Stimulated activated CD4-positive, alpha-beta T cell treated with anti-CD3 and anti-CD28 coated beads, Interleukin-2, amount 100 ng/mL, for 4 hours (primary cell): ENCODE measurements at places on chromosomes 3 and 15.

GRCh38 chr15:71892335-71892734 is 82.0 kb downstream of the NR2E3 start:
- DNase-seq: no peak

GRCh38 chr3:120094776-120095225 is 554 bp upstream of the GSK3B start:
- no peak for DNase-seq

DNA sequence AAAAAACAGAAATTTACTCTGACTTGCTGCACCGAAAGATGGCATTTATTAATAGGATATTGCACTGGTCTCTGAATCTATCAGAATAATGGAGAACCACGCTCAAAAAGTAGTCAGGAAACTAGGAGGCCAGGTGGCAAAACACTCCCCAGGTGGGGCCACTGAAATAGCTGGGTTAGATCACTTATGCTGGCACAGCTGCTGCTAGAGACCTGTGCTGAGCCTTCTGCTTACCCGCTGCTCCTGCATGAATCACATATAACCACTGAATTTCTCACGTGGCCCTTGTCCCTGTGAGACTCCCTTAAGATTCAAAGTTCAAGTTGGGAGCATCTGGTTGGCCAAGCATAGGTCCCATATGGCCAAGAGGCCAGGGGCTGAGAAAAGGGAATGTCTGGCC is 66.0 kb upstream of the OXTR start:
- no peak for DNase-seq

DNA sequence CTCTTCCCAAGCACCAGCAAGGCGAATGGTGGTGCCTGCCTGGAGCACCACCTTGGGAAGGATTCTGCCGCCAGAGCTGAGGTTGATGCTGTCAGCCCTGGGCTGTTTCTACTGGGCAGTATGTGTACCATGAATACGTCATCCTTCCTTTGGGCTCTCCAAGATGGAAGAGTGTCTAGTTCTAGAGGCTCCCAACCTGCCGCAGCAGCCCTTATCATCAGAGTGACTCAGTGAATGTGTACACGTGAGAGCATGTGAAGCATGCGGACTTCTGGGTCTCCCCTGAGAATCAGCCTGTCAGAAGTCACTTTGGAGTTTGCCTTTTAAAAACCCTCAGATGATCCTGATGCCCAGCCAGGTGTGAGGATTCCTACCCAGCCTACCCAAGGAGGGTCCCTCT is 20.9 kb downstream of the PLA2G4D start:
- DNase-seq: no peak

GRCh38 chr3:115348951-115349745 is 202.1 kb upstream of the ZBTB20 start:
- no peak for DNase-seq

DNA sequence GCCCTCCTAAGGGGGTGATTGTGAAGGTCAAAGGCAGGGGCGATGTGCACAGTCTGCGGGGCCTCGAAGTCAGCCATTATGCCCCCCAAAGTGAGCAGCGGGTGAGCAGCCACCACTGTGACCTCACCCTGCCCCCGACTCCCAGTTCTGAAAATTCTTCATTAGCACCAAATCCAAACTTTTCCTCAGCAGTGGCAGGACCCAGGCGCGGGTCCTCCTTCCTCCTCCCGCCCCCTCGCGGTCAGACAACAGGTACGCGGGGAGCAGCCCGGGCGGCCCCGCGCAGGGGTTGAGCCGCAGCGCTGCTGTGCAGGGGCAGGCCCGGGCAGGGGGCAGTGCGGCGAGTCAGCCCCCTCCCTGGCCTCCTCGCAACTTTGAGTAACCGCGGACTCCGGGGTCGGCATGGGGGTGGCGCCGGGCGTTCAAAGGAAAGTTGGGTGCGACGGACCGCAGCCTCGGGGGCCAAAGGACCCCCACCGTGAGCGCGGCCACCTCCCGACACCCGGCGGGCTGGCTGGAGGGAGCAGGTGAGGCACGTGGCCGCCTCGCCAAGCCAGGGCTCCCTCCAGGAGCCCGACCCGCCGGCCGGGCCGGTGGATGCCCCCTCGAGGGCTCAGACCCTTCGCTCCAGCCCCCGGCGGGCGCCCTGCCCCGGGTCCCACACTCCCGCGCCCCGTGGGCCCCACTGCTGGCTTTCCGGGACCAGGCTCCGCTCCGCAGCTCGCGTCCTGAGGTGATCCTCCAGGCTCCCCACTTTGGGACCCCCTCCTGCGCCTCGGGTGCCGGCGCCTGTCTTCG is 49.4 kb upstream of the CCDC174 start:
- DNase-seq: no peak

DNA sequence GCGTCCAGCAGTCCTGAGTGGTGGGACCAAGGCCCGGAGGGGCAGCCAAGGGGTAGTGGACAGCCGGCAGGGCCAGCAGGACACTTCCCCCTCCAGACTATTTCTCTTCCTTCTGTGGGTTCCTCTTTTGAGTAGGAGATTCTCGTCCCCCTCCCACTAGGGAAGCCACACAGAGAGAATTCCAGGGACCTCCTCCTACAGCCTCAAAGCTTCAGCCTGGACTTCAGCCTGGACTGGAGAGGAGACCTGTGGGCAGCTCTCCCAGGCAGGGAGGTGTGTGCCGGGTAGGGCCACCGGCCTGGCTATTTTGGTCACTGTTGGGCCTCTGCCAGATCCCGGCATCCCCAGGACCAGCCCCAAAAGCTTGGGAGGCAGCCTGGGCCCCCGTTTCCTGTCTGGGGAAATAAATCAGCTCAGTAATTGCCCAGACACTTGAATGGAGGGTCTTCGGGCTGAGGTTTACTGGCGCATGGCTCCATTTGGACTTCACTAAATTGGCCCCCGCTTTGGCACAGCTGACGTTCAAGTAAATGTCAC is 1.3 kb downstream of the SLC6A6 start:
- no peak for DNase-seq

DNA sequence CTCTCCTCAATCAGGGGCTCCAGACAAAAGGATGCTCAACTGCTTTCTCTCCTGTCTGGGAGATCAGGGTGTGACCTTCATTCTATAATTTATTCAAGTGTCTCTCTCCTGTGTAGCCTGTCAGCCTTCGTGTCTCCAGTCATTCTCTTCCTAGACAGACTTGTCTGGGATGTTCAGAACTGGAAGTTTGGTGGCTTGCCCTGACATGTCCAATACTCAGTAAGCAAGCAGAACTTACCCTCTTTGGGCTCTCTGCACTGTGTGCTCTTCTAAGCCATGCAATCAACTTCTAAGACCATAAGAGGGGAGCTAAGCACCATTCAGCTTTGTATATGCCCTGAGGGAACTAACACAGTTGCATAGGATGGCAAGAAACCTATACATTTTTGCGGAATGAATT is 14.1 kb downstream of the ACKR2 start:
- DNase-seq: no peak

- DNase-seq: no peak
These were observed 21.9 kb downstream of the KY start for GRCh38 chr3:134628884-134629283.

DNA sequence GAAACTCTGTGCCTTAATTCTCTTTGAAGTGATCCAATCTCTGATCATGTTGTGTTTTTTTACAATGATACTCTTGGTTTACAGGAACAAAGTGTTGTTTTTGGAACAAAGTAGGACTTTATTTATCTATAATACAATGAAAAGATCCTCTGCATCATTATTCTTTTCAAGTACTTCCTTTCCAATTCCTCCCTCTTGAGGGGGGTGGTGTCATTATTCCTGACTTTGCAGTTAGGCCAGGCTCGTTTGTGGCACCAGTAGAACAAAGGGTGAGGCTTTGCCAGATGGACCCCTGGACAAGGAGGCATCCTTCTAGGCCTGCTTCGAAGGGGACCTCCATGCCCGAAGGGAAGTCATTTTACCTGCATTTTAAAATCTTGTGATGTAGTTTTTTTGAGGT is 41.7 kb upstream of the ZBTB38 start:
- no peak for DNase-seq

GRCh38 chr3:54573858-54574257 is 354.0 kb downstream of the LRTM1 start:
- DNase-seq: no peak

GRCh38 chr15:60002528-60003218 is 1.4 kb upstream of the FOXB1 start:
- DNase-seq: no peak

DNA sequence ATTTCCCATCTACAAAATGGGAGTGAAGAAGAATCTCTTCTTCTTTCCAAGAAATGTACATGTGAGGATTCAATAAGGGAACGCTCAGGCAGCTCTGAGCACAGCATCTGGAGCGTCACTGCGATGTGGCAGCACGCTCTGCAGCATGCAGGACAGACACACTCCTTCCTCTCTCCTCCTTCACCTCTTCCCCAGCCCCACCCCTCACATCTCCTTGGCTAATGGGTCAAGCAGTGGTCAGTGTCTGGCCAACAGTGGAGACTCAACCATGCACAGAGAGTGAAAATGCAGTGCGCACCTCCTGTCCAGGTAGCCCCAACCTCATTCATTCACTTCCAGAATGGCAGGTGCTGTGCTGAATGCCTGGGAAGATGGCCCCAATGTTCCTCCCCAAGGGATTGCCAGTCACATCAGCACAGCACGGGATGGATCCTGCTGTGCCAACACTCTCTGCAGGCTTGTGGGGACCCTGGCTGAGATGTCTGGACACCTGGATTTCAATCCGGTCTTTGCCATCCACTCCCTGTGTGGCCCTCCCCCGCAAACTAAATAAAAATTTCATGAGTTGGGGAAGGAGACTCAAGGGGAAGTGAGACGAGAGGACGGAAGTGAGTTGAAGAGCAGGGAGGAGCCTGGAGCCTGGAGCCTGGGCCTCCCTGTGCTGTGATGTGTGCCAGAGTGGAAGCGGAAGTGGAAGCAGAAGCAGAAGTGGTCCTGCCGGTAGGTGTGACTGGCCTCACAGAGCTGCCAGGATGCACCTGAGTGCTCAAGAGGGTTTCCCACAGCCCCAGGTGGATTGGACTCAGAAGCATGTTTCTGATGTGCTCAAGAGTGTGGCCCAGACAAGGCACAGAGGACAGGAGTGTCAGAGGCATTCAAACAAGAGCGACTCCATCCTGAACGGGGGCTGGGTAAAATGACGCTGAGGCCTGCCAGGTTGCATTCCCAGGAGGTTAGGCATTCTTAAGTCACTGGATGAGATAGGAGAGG is 163.9 kb downstream of the SMAD6 start:
- no peak for DNase-seq

DNA sequence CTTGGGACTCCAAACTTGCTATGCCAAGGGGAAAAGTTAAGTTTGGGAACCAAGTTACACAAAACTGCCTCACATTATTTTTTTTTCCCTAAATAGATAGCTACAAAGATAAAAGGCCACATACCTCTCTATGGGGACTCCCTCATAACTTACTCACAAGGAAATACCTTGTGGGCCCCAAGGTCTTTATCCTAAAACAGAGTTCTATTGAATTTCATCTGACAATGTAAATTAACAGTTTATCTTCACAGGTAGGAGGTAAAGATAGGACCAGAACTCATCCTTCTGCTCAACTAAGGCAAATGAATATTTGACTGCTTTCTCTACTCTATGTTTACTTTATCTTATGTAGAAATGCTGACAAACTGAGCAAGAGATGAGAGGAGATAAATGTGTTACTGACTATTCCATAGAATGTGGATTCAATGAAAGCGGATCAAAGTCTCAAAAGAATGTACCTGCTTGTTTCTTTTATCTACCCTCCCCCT is 1278.0 kb downstream of the OTOL1 start:
- DNase-seq: no peak

GRCh38 chr15:82882273-82882928 is 70.1 kb downstream of the HOMER2 start:
- no peak for DNase-seq

DNA sequence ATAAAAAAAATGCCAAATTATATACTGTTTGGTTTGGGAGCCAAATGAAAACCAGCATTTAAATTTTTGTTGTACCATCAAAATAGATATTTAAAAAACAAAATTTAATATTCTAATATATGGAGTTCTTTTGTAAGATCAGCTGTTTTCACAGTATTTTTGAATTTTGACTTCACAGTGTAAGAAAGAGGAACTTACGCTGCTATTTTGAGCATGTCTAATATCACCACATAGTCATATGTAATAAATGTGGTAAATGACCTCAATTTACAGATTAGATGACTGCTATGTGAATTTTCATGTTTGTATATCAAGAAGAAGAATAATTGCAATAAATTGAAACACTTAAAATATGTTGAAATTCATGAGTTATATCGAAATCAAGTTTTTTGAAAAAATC is 189.6 kb downstream of the ARRDC4 start:
- DNase-seq: no peak
